ENCODE measurements at places on chromosomes 1 and 21.

DNA sequence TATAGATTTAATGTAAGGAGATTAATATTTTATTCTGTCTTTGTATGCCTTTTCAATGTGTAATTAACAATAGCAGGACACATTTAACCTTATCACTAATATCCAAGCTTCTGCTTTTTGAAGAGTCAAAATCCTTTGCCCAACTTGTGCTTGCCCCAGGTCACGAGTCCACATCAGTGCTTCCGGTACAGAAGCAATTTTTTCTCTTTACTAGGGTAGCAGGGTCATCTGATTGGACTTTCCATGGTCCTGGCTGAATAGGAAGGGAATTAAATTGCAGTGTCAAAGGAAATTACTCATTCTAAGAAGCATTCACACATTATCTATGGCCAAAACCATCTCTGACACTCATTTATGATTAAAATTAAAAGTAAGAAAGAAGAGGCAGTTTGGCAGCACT, 460.5 kb upstream of the ADGRL2 start:
- no peak for DNase-seq

DNA sequence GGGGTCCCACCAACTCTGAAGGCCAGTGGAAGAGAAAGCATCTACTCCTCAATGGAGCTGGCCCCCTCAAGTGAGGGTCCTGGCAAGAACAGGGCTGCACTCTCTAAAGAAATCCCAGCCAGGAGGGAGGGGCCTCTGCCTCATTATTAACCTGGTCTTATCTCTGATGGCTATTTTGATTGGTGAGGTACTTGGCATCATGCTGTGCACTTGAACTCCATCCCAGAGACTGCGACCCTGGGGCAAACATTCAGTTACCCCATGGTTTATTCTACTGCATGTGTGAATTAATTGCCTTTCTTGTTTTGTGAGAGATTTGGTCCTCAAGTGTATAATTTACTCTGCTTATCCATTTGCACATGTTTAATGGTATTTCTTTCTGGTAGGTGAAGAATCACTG, 55.0 kb upstream of the ETV3 start:
- DNase-seq = no peak

GRCh38 chr1:151371370-151372057, 991 bp downstream of the SELENBP1 start:
- peak; percentile 94 for DNase-seq

GRCh38 chr1:225441314-225442122, 13.7 kb upstream of the LBR start:
- peak; percentile 57 for DNase-seq

GRCh38 chr1:107487506-107487905, 346.7 kb downstream of the NTNG1 start:
- DNase-seq = no peak

- DNase-seq = no peak
Measured at GRCh38 chr1:238485057-238485911, 594.6 kb upstream of the ZP4 start.

GRCh38 chr1:87239997-87240605, 88.6 kb upstream of the LMO4 start:
- no peak for DNase-seq

DNA sequence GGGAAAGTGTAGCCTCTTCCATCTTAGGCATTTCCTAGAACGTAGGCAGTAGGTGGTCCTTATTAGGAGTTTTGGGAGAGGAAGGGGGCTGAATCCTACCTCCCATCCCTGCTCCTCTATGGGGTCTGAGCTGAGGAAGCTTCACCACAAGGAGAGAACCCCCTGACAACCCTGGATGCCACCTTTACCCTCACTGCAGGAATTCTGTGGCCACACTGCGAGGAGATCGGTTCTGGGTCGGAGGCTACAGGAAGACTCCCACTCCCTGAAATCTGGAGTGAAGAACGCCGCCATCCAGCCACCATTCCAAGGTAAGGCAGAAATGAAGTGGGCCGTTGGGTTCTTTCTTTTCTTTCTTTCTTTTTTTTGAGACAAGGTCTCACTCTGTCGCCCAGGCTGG, 1.5 kb downstream of the MX1 start:
- DNase-seq = no peak

DNA sequence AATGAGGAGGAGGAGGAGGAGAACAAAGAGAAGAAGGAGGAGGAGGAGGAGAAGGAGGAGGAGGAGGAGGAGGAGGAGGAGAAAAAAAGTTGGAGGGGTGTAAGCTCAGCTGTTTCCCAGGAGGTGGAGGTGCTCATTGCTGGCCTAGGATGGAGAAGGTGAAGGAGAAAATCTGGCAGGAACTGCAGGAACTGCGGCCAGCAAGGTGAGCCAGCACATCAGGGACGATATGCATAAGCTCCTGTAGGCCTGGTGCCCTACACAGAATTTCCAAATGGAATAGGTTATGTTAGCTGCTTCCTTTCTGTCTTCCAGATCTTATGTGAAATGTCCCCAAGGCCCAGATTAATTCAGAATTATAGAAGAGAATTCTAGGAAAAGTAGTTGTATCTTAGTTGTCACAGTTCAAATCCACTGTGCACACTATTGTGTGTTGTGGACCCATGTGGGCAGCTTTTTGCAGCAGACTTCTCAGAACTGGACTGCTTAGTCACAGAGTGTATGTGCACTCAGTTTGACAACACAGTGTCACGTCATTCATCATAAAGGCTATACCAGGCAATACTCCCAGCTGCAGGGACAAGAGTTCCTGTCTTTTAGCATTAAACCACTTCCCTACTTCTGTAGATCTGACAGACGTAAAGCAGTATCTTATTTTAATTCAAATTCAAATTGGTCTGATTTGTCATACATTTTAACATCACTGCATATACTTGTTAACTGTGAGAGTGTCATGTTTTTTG, 303.7 kb downstream of the HLX start:
- DNase-seq = no peak

- DNase-seq = no peak
Measured at GRCh38 chr1:40620150-40620549, 45.3 kb downstream of the RIMS3 start.

GRCh38 chr1:209756615-209757445, 977 bp downstream of the TRAF3IP3 start:
- DNase-seq = no peak

DNA sequence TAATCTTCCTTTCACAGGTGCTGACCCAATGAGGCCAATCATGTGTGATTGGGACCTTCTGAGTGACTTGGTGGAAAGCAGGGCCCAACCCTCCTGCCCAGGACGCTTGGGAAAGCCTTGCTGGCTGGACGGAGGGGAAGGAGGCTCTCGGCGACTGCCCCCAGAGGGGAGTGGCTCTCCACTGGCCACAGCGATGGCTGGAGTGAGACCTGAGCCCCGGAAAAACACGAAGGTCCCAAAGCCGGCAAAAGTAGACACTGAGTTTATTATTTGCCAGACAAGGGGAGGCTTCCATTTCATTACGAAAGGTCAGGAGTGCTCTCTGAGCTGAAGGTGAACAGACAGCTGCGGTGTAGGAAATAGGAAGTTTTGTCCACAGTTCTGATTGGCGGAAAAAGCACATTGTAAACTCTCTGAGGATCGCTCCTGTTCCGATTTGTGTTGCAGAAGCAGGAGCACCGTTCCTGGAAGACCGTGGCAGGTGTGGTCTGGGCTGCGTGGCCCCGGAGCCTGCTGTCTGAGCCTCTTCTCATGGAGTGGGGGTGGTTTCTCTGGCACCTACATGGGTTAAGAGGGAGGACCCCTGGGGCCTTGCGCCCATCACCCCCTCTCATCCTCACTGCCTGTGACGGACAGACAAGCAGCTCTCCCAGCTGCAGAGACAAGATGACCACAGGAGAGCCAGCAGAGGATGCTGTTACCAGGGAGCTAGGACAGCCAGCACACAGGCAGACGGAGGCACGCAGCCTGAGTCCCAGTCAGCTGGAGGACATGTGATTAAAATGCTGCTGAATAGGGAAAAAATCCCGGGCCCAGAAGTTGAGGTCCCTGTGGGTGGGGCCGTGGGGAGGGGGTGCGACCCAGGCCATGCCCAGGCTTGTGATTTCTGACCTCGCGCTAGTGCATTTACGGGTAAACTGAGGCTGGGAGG, 41.5 kb downstream of the KRTAP10-1 start:
- peak; percentile 20 for DNase-seq

- no peak for DNase-seq
Measured at GRCh38 chr1:24905355-24905978, 24.6 kb downstream of the RUNX3 start.

DNA sequence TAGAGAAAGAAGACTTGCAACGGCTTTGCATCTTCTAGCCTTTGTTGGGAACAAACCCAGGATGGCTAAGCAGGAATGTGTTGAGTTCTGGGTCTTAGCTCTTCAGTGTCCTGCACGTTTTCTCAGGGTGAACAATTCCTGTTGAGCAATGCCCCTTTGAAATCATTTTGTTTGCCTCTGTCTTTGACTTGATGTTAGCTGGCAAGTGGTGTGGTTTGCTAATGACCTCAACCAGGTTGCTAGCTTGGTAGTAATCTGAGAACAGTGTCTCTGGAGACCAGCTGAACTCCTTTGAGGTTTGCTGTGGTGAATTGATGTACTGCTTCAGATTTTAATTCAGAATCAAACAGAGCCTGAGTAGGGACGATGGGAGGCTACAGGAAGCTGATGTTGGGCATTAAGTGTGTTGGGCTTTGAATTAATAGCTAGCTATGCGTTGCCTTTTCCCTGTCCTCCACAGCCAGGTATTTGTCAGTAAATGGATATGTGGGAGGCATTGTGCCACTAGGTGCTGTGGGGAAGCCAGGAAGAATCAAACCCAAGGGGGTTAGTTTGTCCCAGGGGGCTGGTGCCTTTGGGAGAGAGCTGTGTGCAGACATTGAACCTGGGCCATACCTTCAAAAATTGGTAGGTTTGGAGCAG, 23.3 kb upstream of the SRSF10 start:
- peak; percentile 74 for DNase-seq

DNA sequence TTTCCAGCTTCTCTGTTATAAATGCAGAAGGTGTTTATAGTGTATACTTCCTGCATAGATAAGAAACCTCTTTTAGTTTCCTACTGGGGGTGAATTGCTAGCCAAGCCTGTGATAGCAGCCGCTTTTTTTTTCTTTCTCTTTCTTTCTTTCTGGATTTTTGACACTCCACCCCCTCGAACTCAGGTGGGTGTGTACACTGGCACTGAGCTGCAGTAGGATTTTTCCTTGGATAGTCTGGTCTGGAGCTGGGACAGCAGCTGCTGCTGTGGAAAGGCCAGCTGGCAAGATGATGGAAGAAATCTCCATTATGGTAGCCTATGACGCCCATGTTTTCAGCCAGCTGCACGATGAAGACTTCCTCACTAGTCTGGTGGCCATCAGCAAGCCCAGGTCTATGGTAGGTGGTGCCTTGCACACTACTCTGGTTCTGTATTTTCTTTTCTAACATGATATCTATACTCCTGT, 122.5 kb upstream of the CACYBP start:
- DNase-seq = peak; percentile 29

DNA sequence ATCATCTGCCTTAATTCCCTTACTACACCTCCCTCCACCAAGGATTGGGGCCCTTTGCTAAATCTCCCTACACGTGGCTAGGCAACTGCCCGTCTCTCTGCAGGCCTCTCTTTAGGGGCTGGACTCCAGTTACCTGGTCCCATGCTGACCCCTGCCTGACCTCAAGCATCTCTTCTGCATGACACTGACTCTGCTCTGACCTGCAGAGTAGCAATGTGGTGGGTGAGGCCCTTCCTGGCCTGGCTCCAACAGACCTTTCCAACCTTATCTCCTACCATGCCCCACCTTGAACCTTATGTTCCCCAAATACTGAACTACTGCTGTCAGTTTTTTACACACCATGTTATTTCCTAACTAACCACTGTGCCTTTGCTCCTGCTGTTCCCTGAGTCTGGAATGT, 45.9 kb upstream of the EPS15 start:
- no peak for DNase-seq

GRCh38 chr1:33460947-33461629, 11.4 kb upstream of the ZSCAN20 start:
- DNase-seq = no peak

GRCh38 chr1:32753532-32754316, 51.2 kb upstream of the SYNC start:
- DNase-seq = peak; percentile 66

- DNase-seq = no peak
Measured at GRCh38 chr1:220007438-220007837, 38.9 kb downstream of the EPRS1 start.

GRCh38 chr1:28249013-28249865, 10.1 kb upstream of the SESN2 start:
- DNase-seq = peak; percentile 40

DNA sequence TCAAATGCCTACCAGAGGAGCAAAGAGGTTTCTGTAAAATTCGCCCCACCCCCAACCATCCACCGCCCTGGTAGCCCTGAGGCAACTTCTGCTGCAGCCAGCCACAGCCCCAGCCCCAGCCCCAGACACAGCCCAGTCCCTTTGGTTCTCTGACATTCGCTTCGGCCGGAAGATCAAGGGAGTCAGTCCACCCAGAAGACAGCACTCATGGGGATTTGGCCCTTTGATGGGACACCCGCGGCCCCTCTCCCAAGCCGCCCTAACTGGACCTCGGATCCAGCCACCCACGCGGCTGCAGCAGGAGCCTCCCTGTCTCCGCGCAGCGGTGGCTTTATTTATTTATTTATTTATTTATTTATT, 3881.0 kb downstream of the SRGAP2C start:
- no peak for DNase-seq

DNA sequence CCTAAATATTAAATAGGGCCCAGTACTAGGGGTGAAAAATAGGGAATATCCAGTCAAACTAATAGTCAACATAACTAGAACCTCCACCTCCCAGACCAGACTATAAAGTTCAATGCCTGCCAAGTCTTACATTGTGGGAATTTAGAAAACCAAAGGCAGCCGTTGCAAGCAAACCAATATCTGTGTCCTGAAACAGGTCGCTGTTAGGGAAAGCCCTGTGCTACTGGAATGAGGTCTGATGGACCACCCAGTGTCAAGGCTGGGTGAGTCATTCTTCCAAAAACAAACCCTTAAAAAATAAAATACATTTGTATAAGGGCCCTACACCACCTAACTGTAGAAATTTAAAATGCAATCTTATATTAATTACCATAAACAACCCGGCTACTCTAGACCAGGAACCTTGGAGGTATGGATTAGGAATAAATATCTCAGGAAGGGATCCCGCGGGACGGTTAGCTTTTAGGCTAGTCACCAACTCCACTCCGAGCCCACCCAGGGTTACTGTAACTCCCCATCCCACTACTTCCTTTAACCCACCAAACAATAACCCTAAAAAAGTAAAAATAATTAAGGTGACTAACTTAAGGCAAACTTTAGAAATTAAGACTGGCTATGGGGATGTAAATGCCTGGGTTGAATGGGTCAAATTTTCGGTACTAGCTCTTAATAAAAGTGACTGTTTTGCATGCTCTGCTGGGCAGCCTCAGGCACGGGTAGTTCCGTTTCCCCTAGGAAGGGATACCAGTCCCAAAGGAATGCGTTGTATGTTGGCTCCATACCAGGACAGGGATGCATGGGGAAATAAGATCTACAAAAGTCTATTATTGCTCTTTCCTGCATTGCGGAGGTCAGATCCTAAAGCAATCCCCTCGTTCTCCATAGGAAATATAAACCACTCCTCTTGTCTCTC, 65.4 kb upstream of the TLR5 start:
- no peak for DNase-seq

GRCh38 chr1:56180520-56181190, 398.7 kb downstream of the PLPP3 start:
- no peak for DNase-seq
